Fibroblast of the aortic adventitia (primary cell): ENCODE measurements at places on chromosomes 7 and 10.

- DNase-seq = peak; percentile 69
These were observed 27.7 kb upstream of the BPGM start for GRCh38 chr7:134618756-134619530.

- no peak for DNase-seq
These were observed 6.9 kb upstream of the TNS3 start for GRCh38 chr7:47588704-47589225.

DNA sequence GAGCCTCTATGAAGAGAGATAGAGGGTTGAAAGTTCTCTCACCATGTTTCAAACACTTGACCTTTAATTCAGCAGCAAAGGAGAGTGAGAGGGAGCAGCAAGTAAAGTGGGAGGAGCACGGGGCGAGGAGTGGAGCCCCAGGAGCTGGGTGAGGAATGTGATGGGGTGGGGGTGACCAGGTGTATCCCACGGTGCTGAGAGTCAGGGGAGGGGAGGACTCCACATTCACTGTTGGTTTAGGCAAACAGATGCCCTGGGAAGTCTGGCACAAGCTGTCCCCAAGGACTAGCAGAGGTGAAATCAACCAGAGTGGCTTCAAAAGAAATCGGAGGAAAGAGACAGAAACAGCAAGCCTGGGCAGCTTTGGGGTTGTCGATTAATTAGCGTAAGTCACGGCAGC, 101.8 kb upstream of the PITRM1 start:
- DNase-seq = no peak

DNA sequence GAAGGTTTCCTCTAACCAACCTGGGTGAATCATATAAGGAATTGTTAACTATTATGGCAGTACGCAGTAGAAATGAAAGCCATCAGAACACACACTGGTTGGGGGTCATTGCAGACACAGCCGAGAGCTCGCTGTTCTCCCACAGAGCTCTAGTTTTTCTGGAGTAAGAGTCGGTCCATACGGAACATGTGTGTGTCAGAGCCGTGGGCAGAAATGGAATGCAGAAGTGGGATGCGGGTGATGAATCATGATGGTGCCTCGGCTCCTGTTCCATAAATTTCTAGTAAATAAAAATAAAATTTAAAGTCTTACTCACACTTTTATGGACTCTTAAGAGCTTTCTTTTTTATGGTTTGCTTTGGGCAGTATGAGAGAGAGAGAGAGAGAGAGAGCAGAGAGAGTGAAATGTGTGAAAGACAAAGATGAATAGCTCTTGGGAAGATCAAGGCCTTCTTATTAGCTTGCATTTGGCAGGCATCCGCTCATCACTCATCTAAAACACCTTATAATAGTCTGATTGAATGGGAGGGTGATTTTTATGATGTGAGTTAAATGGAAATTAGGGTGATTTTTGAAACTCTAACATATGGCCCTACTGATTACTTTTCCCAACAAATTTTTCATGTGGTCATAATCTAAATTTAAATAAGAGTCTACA, 98.8 kb upstream of the PFKP start:
- DNase-seq = no peak

DNA sequence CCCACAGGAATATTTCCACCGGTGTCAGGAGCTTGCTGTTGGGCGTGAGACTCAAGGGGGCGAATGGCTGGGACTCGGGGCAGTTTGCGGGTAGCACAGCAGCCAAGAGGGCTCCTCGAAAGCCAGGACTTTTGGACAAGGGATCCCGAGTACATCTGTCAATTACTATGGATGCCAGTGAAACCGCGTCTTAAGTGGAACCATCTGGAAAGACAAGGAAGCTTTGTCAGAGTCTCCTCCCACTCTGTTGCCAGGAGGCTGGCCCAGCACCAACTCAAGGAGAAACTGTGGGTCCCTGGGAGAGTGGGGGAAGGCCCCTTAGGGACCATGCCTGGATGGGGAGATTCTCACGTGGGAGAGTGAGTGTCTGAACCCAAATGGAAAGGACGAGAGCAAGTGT, 57.1 kb downstream of the C10orf143 start:
- DNase-seq = no peak

GRCh38 chr10:59971915-59972314, 65.6 kb upstream of the CCDC6 start:
- peak; percentile 40 for DNase-seq

- DNase-seq = no peak
These were observed 201.1 kb upstream of the PLXNA4 start for GRCh38 chr7:132777414-132777813.

- DNase-seq = no peak
These were observed 113.8 kb upstream of the HPS1 start for GRCh38 chr10:98560565-98560964.

DNA sequence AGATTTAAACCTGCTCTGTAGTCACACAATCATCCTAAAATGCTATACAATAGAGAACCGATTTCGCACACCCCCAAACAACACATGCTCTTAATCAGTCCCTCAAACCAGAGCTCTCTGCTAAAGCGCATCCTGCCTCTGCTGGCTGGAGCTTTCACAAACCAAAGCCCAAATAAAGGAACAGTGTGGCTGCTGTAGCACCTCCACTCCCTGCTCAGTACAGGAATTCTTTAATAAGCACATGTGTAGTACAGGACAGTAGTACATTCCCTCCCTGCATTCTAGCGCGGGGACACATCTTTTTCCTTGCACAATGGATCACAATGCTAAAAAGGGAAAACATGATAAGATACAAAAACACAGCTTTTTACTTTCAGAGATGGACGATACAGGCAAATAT, 684.6 kb downstream of the MAGI2 start:
- peak; percentile 1 for DNase-seq

- DNase-seq = no peak
These were observed 63.5 kb upstream of the SH2B2 start for GRCh38 chr7:102223184-102223583.

DNA sequence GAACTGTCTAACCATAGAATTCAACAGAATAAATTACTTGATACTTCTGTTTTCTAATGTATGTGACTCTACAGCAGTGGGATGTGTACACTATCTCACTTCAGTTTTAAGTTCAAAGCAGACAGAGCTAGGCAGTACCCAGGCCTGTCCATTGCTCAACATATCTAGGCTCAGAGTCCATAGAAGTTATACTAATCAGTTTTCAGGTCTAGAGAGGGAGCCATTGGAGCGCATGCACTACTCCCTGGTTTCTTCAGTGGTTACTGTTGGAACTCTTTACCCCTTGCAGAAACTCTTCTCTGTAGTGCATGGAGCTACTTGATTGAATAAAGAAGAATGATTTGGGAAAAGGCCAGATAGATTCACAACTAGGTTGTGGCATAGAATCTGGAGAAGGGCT, 4.4 kb downstream of the CD36 start:
- DNase-seq = no peak

- no peak for DNase-seq
These were observed 145.2 kb downstream of the RNF133 start for GRCh38 chr7:122553761-122554160.

DNA sequence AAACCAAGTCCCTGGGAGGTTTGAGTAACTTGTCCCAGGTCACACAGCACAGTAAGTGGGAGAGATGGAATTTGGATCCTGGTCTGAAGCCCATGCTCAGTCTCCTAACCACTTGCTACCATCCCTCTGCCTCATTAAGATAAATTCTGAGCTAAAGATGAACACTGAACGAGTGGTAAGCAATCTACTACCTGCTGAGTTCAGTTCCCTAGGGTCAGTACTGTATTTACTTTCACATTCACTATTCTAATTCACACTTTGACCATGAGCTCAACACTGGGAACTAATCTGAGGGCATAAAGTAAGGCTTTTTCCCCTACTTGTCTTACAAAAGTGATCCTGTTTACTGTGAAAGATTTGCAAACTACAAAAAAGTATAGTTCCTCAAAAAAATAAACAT, 2.4 kb downstream of the UROS start:
- no peak for DNase-seq

GRCh38 chr10:8057636-8058273, 3.3 kb downstream of the GATA3 start:
- DNase-seq = no peak

DNA sequence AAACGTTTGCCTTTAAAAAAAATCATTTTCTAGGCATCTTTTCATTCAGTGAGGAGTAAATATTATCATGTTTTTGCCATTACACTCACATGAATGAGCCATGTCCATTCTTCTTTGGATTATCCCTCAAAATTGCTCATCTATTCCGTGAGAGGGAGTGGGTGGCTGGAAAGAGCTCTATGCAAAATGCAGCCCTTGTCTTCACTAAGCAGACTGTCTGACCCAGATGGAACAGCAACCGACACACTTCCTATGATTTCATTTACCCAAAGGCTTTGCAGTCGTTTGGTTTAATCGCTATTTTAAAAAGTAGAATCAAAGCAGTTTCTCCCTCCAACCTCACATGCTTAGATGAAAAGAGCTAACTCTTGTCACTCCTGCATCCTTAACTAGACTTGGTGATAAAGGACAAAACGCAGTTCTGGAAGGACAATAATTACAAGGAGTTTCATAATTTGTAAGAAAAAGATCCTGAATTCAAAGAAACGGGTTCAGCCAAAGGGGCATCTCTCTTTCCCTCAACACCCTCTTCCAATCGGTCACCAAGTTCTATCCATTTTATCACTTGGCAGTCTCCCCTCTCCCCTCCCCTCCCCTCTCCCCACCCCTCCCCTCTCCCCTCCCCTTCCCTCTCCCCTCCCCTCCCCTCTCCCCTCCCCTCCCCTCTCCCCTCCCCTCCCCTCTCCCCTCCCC, 198.1 kb upstream of the STK17A start:
- no peak for DNase-seq

- no peak for DNase-seq
These were observed 47.4 kb upstream of the LRRN3 start for GRCh38 chr7:111043561-111043960.

- no peak for DNase-seq
These were observed 167.0 kb upstream of the RHOBTB1 start for GRCh38 chr10:61110936-61111335.

- no peak for DNase-seq
These were observed 1.5 kb upstream of the CFAP46 start for GRCh38 chr10:132943791-132944404.

DNA sequence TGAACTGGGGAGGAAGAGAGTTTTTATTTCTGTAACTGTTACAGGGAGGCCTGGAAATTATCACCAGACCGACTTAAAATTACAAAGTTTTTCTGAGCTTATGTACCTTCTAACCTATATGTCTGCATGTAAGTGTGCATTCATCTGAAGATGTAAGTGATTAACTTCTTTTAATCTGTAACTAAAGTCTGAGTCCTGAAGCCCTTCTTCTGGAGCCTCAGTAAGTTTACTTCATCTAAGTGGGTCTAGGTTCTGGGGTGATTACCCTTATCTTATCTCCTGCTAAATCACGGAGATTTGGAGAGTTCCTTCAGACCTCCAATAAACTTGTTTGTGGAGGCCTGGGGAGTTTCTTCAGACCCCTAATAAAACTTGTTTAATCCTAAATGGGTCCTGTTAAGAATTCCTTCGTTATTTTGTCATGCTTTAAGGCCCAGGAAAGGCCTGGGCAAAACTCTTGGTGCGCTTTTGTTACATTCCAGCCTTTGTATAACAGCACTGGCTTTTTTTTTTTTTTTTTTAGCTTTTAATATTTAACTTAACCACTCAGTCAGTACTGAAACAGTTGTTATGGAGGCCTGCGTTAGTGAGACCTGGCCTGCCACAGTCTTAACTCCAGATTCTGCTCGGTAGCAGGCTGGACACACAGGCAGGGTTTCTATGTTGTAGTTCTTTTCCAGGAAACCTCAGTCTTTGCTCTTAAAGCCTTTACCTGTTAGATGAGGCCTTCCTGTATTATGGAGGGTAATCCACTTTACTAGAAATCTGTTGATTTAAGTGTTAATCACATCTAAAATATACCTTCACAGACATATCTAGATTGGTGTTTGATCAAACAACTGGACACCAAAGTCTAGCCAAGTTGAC, 33.0 kb downstream of the TPST1 start:
- DNase-seq = no peak

- no peak for DNase-seq
These were observed 10.0 kb upstream of the PCGF5 start for GRCh38 chr10:91210435-91210834.

DNA sequence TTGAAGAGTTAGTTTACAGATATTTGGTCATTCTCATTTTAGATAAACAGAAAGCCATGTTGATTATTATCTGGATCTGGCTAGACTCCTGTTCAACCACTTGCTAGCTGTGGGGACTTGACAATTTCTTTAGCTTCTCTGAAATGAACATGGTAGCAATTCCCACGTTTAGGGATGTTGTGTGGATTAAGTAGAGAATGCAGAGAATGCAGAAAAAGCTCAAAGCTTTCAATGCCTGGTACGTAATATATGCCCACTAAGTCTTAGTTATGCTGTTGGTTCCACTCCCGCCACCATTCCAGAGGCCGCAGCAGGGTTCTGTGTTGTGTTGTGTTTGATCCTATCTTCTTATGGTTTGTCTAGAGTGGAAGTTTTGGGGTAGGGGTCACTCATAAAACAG, 39.2 kb upstream of the RPA3 start:
- DNase-seq = no peak

DNA sequence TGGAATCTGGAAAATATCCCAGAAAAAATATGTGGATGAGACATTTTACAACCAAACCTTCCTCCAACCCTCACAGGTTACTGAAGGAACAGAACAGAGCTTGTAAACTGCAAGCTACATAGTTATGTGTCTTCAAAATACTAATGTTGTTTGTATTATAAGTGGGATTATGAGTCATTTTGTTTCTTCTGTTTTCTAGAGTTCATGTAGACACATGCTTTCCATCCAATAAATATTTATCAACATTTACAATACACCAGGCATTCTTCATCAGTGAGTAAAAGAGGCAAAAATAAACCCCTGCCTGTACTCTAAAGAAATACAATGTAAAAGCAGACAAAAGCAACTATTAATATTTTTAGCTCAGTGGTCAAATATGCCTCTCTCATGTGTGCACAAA, 38.0 kb upstream of the TES start:
- DNase-seq = no peak

GRCh38 chr10:102649797-102650654, 5.7 kb downstream of the TRIM8 start:
- DNase-seq = no peak

DNA sequence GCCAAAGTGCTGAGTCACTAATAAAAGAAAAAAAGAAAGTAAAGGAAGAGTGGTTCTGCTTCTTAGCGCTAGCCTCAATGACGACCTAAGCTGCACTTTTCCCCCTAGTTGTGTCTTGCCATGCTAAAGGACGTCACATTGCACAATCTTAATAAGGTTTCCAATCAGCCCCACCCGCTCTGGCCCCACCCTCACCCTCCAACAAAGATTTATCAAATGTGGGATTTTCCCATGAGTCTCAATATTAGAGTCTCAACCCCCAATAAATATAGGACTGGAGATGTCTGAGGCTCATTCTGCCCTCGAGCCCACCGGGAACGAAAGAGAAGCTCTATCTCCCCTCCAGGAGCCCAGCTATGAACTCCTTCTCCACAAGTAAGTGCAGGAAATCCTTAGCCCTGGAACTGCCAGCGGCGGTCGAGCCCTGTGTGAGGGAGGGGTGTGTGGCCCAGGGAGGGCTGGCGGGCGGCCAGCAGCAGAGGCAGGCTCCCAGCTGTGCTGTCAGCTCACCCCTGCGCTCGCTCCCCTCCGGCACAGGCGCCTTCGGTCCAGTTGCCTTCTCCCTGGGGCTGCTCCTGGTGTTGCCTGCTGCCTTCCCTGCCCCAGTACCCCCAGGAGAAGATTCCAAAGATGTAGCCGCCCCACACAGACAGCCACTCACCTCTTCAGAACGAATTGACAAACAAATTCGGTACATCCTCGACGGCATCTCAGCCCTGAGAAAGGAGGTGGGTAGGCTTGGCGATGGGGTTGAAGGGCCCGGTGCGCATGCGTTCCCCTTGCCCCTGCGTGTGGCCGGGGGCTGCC, at the start of gene IL6:
TSS of gene IL6 (plus strand) at position 294 of the 807 bp plus-strand sequence. CDS start at position 357, 63 bp downstream.
- DNase-seq = peak; percentile 99

- DNase-seq = no peak
These were observed 1.6 kb upstream of the MARVELD1 start for GRCh38 chr10:97711640-97712572.

- DNase-seq = no peak
These were observed 65.7 kb downstream of the MYL10 start for GRCh38 chr7:101563198-101563901.
